ENCODE measurements at places on chromosomes 13 and 19. TPM values are rescaled to one million over a fixed set of nuclear protein-coding genes. Genes with fewer than 3 reads are reported as not detected.

DNA sequence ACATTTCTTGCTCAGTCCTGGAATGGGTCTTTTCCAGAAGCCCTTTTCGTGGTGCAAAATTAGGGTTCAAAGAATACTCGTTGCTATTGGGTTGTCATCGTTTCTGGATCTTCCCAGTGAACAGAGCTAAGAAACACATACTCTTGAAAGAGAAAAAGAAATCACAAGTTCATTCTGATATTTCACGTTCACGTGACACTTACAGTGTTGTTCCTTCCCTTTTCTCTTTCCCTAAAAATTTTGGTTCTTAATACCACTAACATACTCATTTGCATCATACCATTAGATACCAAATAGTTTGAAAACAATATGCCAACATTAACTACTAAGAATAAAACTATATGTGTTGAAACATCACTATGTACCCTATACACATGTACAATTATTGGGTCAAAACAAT, 13.4 kb upstream of the GTF2F1 start:
- no peak overlapping the region for H3K27ac ChIP-seq
- H3K27me3 ChIP-seq: no peaks in the 10 kb centered on the region
- DNase-seq: no peak
- no peaks in the 10 kb centered on the region for H3K36me3 ChIP-seq
- no peak overlapping the region for H3K4me3 ChIP-seq
- H3K4me1 ChIP-seq: no peaks in the 10 kb centered on the region

GRCh38 chr13:27533155-27533643, 82.8 kb upstream of the MTIF3 start:
- no peak overlapping the region for H3K27ac ChIP-seq
- DNase-seq: peak; percentile 44
- H3K4me3 ChIP-seq: no peak overlapping the region
- no peaks in the 10 kb centered on the region for H3K4me1 ChIP-seq

DNA sequence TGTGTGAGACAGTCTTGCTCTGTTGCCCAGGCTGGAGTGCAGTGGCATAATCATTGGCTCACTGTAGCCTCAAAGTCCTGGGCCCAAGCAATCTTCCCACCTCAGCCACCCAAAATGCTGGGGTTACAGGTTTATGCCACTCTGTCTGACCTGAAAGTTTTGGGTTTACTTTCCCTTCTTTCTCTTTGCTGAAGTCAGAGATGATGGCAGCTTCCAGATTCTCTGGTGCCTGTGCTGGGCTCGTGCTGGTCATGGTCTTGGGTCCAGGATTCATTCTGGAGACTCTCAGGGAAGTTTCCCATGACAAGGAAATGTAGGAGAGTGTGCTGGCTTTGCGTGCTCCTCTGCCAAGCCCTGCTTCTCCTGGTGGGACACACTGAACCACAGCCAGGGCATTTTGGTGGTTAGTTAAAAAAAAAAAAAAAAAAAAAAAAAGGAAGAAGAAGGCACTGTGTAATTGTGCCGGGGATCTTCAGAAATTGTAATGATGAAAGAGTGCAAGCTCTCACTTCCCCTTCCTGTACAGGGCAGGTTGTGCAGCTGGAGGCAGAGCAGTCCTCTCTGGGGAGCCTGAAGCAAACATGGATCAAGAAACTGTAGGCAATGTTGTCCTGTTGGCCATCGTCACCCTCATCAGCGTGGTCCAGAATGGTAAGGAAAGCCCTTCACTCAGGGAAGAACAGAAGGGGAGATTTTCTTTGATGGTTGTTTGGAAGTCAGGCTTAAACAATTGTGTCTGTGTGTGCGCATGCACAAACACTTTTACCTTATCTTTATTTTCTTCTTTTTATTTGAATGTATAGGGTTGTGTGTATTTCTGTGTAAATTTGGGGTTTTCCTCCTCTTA, at the start of gene ALOX5AP:
Gene ALOX5AP, plus strand, starts transcription at position 519 of the 847 bp plus-strand sequence. Its CDS starts 63 bp downstream, at position 582.
- no peak for DNase-seq
- no peaks in the 10 kb centered on the region for H3K36me3 ChIP-seq
- H3K4me3 ChIP-seq: no peak within 1 kb of the TSS
- H3K4me1 ChIP-seq: peaks cover 20% of the 10 kb centered on the region
- no peaks in the 10 kb centered on the region for H3K27me3 ChIP-seq

The OR7E24 gene
- not detected for total RNA-seq

DNA sequence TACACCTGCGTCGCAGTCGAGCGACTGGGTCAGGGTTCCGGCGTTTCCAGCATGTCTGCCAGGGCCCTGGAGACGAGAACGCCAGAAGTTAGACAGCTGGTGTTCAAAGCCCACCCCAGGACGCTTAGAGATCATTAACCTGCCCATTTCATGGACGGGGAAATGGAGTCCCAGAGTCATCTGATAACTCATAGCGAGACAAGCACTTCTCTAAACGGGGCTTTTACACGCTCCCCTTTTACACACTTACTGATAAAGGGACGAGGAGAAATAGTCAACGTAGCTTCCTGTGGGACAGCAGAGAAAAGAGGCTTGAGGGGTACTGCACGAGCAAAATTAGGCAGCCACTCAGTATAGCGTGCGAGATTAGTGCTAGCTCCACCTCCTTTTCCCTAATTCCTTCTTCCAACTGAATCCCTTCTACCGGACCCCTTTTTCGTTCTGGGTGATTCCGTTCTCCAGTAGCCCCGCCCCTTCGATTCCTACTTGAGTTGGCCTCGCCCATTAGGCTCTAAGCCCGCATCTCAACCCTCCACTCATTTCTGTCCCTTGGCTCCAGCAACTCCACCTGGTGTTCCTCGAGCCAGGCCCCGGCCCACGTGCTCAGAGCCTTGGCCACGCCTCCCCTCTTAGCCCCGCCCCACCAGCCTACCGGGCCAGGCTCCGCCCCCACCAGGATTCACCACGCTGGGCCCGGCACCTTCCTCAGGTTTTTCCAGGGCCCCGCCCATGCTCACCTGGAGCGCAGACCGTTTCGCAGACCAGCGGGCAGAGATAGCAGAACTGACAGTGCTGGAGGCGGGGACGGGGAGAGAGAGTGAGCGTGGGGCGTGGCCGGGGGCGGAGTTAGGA, 3.7 kb downstream of the HRC start:
- H3K4me3 ChIP-seq: peak overlapping the region; percentile 51
- H3K36me3 ChIP-seq: no peaks in the 10 kb centered on the region
- H3K27me3 ChIP-seq: no peaks in the 10 kb centered on the region
- H3K27ac ChIP-seq: no peak overlapping the region
- peaks cover 34% of the 10 kb centered on the region for H3K4me1 ChIP-seq
- DNase-seq: no peak

The RFX1 gene
- total RNA-seq: 2.6 TPM

- H3K27ac ChIP-seq: no peak overlapping the region
- H3K4me3 ChIP-seq: no peak overlapping the region
- no peaks in the 10 kb centered on the region for H3K4me1 ChIP-seq
Observed at GRCh38 chr19:58311345-58311865, 6.2 kb downstream of the ERVK3-1 start.

The CCDC169 gene
- 1.4 TPM for total RNA-seq

- no peaks in the 10 kb centered on the region for H3K36me3 ChIP-seq
- H3K27me3 ChIP-seq: peaks cover 5% of the 10 kb centered on the region
- no peak overlapping the region for H3K27ac ChIP-seq
- DNase-seq: no peak
Observed at GRCh38 chr19:42051166-42052115, 18.6 kb downstream of the GRIK5 start.

The LHB gene
- 0.34 TPM for total RNA-seq

GRCh38 chr13:108315991-108316390, 46.5 kb downstream of the TNFSF13B start:
- DNase-seq: no peak

DNA sequence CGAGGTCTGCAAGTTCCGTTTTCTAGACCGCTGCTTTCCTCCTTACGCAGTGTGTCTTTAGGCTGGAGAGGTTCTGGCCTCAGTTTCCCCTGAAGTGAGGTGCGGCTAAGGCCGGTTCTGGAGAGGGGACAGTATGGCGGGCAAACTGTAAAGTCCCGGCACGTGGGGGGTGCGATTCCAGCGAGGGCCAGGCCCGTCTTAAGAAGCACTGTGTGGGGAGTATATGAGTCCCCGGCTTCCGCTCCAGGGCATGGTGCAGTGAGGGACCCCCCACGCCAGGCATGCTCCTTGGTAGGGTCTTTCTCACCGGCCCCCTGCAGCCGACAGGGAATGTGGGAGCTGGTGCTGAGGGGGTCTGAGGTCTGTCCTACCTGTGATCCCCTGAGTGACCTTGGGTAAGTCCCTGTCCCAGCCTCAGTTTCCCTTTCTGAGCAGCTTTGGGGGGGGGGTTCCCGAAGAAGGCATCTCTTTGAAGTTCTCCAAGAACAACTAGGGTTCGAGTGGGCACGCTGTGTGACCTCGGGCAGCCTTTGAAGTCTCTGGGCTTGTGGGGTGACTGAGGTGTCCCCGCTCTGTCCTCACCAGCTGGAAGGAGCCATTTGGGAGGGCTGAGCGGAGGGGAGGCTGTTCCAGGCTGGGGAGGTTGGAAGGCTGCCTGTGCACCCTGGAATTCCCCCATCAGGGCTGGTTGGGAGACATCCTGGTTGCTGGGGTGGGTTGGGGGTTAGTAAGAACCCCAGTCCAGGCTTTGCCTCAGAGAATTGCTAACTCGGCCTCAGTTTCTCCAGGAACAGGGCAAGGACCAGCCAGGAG, 1.5 kb downstream of the NFIC start:
- peaks cover 31% of the 10 kb centered on the region for H3K36me3 ChIP-seq
- no peak for DNase-seq
- no peaks in the 10 kb centered on the region for H3K27me3 ChIP-seq

The FCHO1 gene
- total RNA-seq: 0.63 TPM

- peaks cover 89% of the 10 kb centered on the region for H3K36me3 ChIP-seq
- H3K27ac ChIP-seq: no peak overlapping the region
- peaks cover 45% of the 10 kb centered on the region for H3K4me1 ChIP-seq
- no peak overlapping the region for H3K4me3 ChIP-seq
Observed at GRCh38 chr19:11181488-11181887, 15.9 kb downstream of the KANK2 start.

The LILRB3 gene
- total RNA-seq: not detected

GRCh38 chr19:42057846-42058245, 12.2 kb downstream of the GRIK5 start:
- no peaks in the 10 kb centered on the region for H3K4me1 ChIP-seq
- no peaks in the 10 kb centered on the region for H3K36me3 ChIP-seq
- H3K4me3 ChIP-seq: no peak overlapping the region
- DNase-seq: no peak

DNA sequence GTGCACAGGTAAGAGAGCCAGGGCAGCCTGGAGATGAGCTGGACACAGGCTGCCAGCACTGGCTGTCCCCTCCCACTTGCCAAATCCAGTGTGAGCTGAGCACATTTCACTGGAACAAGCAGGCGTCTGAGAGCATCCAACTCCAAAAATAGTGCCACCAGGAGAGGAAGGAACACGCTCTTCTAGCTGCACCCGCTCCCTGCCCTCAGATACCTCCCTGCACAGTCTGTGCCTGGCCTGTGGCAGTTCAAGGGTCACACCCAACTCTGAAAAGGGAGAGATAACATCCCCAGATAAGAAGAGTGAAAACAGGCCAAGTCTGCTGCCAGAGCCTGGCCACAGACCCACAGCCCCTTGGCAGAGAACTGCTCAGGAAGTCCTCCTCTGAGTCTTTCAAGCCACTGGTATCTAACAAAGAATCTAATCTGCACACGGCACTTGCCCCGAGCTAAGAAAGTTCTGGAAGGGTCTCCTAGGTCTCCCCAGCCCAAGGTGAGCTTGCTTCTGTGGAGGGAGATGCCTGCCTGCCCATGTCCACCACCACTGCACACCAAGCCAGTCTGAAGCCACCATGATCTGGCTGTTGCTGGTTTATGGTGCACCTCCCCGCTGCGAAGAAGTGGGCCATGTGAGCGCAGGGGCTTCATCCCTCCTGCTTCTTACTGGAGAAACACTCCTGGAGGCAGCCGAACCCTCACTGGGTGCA, 14.7 kb downstream of the ELL start:
- no peaks in the 10 kb centered on the region for H3K36me3 ChIP-seq
- H3K4me3 ChIP-seq: no peak overlapping the region
- H3K27ac ChIP-seq: no peak overlapping the region
- no peaks in the 10 kb centered on the region for H3K27me3 ChIP-seq
- DNase-seq: no peak

- H3K27ac ChIP-seq: no peak overlapping the region
- H3K4me3 ChIP-seq: no peak overlapping the region
- H3K4me1 ChIP-seq: no peaks in the 10 kb centered on the region
- no peaks in the 10 kb centered on the region for H3K36me3 ChIP-seq
- no peak for DNase-seq
Observed at GRCh38 chr13:109977212-109977968, 191.0 kb upstream of the IRS2 start.

The CBLC gene
- not detected for total RNA-seq

The SBK2 gene
- not detected for total RNA-seq

DNA sequence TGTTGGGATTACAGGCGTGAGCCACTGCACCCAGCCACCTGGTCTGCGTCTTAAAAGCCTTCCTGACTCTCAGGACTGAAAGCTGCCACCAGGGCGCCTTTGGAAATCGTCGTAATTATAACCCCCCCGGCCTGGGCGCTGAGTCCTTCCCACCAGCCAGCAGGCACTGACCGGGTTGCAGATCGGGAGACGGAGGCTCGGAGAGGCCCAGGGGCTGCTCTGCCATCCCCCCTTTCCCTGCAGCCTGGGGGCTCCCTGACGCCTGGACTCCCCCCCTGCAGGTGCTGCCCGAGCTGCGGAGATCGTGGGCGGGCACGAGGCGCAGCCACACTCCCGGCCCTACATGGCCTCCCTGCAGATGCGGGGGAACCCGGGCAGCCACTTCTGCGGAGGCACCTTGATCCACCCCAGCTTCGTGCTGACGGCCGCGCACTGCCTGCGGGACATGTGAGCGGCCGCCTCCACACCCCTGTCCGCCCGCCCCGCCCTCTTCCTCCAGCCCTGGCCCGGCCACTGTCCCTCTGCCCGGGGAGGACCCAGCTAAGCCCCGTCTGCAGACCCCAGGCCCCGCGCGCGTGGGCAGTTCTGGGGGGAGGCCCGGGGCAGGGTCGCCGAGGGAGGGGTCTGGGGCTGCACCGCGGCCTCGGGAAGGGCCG, 2.5 kb downstream of the PRTN3 start:
- no peaks in the 10 kb centered on the region for H3K36me3 ChIP-seq
- no peak overlapping the region for H3K4me3 ChIP-seq
- peaks cover 40% of the 10 kb centered on the region for H3K27me3 ChIP-seq
- DNase-seq: no peak
